ENCODE measurements at places on chromosomes 16 and 17.

- no peak for DNase-seq
These were observed 13.4 kb downstream of the MYO1D start for GRCh38 chr17:32863559-32863958.

DNA sequence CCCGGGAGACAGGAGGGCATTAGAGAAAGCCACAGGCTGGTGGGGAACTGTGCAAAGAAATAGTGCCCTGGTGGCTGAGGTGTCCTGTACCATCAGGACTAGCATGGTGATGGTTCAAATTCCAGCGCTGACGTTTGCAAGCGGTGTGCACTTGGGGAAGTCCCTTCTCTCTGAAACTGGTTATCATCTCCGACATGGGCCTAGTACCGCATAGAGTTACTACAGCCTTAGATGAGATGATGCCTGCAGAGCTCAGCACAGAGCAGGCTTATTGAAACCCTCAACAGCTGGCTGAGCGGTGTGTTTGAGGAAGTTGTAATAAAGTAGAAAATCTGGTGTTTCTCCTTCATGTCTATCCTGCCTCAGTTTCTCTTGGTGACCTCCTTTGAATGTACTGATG, 136.7 kb upstream of the WSCD1 start:
- no peak for DNase-seq

GRCh38 chr17:80454557-80455335, 21.7 kb downstream of the NPTX1 start:
- peak; percentile 97 for DNase-seq

DNA sequence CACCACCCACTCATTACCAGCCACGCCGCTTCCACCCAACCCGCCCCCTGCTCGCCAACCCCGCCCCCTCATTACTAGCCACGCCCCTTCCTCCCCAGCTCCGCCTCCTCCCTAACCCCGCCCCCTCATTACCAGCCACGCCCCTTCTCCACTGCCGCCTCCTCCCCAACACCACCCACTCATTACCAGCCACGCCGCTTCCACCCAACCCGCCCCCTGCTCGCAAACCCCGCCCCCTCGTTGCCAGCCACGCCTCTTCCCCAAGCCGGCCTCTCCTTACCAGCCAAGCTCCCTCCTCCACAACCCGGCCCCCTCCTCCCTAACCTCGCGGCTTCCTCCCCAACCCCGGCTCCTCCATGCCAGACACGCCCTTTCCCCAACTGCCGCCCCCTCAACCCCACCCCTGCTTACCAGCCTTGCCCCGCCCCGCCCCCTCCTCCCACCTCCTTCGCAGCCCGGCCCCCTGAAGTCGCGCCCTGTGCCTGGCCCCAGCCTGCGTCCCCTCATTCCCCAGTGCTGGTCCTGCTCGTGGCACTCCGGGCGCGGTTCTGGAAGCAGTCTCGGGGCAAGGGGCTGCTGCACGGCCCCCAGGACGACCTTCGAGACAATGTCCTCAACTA, 7.3 kb downstream of the SLC22A31 start:
- peak; percentile 74 for DNase-seq

DNA sequence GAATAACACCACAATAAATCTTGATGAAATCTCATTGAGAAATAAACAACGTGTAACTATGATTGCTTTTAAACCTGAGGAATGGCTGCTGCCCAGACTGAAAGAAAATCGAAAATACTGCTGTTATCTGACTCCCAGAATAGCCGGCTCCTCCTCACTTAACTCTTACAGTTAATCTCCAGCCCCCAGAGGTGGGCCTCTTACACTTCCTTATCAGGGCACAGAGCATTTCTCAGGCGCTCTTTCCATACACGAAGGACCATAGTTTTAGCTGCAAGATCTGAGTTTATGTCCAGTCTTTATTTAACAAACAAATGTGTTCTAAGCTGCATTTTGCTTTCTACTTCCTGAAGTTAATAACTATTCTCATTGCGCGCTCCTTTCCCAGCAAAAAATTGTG, 206.9 kb downstream of the MAP2K4 start:
- no peak for DNase-seq

DNA sequence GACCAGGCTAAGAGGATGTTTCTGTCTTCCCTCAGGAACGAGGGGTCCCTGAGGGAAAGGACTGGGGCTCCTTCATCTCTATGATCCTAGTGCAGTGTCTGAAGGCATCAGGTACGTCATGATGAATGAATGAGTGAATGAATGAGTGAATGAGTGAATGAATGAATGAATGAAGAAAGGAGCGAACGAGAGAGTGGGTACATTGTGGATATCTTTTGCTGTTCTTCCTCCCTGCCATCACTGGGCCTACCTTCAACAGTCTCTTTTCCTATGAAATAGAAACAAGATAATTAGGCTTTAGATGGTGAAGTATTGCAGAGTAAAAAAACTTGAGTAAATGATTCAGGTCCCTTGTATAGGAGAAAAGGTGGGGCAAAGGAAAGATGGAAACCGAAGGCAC, 111.3 kb upstream of the CRHR1 start:
- DNase-seq = no peak

- DNase-seq = no peak
These were observed 2.0 kb downstream of the APRT start for GRCh38 chr16:88809676-88810165.

- DNase-seq = no peak
These were observed 61.4 kb downstream of the AMFR start for GRCh38 chr16:56363781-56364565.

GRCh38 chr17:74455025-74455545, 11.3 kb upstream of the CD300A start:
- no peak for DNase-seq

GRCh38 chr17:50303051-50303450, 28.8 kb downstream of the TMEM92 start:
- DNase-seq = no peak

GRCh38 chr16:58411336-58411735, 19.1 kb downstream of the GINS3 start:
- DNase-seq = no peak

DNA sequence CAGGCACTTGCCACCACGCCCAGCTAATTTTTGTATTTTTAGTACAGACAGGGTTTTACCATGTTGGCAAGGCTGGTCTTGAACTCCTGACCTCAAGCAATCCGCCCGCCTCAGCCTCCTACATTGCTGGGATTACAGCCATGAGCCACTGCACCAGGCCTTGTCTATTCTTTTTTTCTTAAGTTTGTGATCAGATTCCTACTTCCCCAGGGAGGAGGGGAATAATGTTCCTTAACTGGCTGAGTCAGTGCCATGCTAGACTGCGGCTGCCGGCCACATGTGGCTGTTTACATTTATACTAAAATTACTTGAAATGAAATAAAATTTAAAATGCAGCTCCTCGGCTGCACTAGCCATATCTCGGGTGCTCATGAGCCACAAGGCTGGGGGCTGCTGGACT, 27.8 kb upstream of the USP36 start:
- DNase-seq = no peak

- DNase-seq = no peak
These were observed 42.4 kb downstream of the AMFR start for GRCh38 chr16:56382901-56383355.

DNA sequence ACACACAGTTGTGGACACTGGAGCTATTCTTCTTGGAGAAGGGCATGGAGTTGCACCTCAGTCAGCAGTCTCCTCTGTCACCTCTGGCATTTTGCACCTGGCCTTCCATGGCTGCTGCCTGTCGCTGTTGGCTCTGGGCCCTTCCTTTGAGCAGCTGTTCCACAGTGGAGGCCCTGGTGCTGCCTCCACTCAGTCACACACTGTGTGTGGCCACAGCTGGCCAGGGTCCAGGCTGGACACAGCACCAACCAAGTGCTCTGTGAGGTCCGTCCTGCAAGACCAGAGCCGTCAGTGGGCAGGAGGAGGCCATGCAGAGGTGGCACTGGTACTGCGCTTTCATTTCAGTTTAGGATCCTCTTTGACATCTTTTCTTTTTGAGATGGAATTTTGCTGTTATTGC, 21.6 kb upstream of the MED9 start:
- DNase-seq = no peak

GRCh38 chr16:15707332-15707731, 57.3 kb downstream of the NDE1 start:
- no peak for DNase-seq

DNA sequence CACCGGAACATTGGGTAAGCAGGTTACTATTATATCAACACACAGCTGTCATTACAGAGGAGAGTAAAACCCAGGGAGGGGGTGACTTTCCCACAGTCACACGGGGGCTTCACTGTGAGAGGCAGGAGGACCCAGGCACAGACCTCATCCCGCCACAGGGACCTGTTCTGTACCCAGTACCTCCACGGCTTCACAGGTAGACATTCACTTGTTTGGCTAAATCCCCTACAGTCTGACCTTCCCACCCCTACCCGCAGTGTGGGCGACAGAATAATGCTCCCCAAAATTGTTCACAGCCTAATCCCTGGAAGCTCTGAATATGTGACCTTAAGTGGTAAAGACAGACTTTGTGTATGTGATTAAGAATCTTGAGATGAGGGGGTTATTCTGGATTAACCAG, 16.5 kb downstream of the LITAF start:
- DNase-seq = no peak

GRCh38 chr17:63431939-63432804, 13.9 kb downstream of the CYB561 start:
- no peak for DNase-seq

GRCh38 chr17:57357830-57358430, 101.6 kb downstream of the MSI2 start:
- no peak for DNase-seq

- no peak for DNase-seq
These were observed 55.1 kb downstream of the STXBP4 start for GRCh38 chr17:55023626-55024025.

- DNase-seq = no peak
These were observed 53.8 kb downstream of the COG7 start for GRCh38 chr16:23398987-23399805.

DNA sequence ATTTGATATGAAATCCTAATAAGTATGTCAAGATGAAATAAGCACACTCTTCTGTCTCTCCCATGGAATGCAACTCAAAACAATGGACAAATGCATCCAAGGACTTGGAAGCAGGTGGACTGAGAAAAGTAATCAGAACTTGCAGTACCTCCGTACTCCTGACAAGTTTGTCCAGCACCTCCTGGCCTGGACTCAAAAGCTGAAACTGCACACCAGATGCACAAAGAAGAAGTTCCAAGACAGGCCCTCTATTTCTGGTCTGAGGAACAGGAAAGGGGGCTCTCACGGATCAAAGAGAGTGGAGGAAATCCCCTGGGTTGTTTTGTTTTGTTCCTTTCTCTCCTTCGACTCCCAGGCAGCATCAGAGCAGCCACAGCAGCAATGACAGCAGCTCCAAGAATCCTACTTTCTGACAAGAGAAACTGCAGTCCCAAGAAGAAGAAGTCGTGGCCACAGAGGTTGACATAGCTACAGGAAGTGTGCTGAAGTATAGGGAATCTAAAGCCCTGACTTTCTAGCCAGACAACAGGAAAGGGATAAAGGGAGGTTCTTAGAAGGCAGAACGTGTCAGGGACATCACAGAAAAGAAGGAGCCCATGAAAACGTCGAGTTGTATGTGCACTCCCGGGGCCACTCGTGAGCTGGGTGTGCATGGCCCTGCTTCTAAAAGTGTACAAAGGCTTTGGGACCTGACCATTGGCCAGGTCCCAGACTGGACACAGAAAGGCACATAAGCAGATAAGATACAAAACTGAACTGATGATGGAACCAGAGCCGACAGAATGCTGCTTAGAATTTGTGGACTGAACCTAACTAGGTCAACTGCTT, 29.3 kb downstream of the AKAP10 start:
- no peak for DNase-seq

DNA sequence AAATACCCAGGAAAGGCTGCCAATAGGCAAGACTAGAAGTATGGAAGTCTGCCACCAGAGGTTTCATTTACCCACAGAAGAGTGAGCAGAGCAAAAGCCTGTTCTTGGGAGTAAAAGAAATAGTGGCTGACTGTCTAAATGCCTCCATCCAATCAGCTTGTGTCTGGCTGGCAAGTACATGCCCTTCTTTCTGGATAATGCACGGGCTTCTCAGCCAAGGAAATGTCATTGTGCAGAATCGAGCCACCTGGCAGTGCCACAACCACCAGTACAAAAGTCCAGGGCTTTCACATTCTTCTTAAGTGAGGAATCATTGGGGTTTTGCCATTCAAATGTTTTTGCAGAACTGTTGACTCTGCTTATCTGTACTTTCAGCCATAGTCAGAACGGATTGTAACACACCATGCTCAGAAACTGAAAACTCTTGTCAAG, 10.1 kb upstream of the ERCC4 start:
- no peak for DNase-seq

DNA sequence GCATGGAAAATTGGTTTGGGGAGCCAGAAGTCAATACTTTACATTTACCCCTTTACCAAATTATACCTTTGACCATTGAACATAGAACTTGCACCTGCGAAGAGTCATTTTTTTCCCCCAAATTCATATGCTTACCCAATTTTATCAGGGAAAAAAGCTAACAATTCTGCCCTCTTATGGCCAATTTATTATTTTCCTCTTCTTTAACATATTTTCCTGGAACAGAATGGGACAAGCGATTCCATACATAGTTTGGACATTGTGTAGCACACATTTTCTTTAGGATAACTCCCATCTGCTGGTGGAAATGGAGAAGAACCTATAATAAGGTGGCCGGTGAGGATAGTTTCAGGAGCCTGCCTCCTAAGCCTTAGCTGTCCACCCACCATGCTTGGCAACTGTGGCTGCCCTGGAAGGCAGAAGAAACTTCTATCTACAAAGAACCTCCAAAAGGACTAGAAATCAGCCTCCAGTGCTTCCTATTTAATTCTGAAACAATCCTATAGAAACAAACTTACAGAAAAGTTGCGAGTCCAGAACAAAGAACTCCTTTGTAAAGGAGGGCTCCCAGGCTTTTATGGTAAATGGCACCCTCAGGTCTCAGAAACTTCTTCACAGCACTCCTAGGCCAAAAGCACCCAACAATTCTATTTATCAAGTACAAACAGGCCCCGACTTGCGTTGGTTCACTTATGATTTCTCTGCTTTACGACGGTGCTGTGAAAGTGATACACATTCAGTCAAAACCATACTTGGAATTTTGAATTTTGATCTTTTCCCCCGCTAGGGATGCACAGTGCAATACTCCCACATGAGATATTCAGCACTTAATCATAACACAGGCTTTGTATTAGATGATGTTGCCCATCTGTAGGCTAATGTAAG, 64.1 kb upstream of the CACNG4 start:
- no peak for DNase-seq

DNA sequence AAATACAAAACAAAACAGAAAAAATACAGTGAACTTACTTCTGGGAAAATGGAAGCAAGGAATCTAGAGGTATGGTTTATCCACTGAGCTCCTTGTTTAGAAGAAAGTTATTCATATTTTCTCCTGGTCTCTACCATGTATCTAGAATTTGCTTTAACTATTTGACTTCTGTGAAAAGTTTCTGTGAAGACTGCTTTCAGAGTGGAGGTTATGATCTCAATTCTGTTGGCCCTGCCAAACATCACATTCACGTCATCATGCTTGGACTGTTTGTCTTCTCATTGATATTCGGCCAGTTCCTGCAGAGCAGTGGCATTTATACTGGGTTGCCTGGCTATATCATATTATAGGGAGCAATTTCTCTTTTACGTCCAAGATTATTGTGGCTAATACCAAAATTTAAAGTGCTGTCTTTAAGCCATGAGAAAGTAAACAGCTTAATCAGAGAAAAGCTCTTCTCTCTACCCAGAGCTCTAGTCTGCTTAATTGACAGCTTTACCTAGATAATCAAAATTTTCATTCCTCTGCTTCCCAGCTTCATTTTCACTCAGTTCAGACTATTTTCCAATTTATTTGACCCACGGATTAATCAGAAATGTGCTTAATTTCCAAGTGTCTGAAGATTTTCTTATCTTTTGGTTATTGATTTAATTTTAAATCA, at the start of gene ABCA8:
Gene ABCA8, minus strand, starts transcription at position 212 of the 661 bp plus-strand sequence. CDS start 13,358 bp downstream, outside the sequence.
- DNase-seq = no peak

GRCh38 chr16:87329436-87330256, 12.5 kb upstream of the C16orf95 start:
- DNase-seq = no peak
